ENCODE measurements at places on chromosomes 13 and 19.
A peak's percentile ranks its signal among the peaks of the same experiment; 100 is the strongest.

GRCh38 chr13:42494157-42494556 lies 79.8 kb upstream of the TNFSF11 start:
- DNase-seq, result no peak

DNA sequence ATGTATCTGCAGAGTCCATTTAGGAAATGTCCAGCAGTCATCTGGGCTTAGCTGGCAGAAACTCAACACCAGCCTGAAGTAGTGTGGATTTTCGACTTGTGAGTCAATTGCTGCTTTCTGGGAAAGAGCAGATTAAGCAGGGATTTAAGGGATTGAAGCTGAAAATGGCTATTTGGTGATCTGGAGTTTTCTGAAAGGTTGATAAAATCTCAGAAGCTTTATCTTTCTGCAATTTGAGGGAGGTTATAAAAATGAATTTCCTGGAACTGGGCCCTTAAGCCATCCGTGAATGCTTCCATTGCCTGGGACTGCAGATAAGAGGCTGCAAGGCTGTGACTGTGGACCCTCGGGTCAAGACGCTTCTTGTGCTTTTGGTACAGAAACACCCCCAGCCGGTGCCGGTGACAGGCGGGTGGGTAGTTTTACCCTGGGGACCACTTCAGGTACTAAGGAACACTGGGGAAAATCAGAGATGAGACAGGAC lies 61.5 kb downstream of the COL4A1 start:
- no peak for DNase-seq

- DNase-seq, result no peak
Observed at GRCh38 chr13:47499358-47500150, 501.5 kb downstream of the SUCLA2 start.

DNA sequence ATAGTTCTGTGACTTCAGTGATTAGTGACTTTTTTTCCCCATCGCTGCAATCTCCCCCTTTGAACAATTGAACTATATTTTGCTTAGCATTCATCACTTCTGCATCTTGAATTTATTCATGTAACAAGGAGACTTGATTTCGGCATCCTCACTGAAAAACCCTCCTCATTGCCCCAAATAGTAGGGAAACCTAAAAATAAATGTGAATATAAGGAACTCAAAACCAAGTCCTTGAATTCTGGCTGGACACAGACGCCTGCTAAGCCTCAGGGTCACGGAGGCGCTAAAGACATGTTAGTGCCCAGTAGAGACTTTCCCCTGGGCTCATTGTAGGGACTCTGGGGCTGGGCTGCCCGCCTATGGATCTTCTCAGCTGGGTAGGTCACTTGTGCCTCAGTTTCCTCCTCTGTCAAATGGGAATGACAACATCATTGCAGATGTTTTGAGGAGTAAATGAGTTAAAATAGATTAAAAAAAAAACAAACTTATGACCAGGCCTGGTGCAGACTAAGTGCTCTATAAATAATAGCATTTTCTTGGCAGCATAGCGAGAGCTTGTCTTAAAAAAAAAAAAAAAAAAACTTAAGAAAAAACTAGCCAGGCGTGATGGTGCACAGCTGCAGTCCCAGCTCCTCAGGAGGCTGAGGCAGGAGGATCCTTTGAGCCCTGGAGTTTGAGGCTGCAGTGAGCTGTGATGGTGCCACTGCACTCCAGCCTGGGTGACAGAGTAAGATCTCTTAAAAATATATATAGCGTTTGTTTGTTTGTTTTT lies 1.8 kb upstream of the ADGRE5 start:
- no peak for DNase-seq

- no peak for DNase-seq
Observed at GRCh38 chr13:74751739-74752138, 617.5 kb upstream of the KLF12 start.

GRCh38 chr13:113087923-113088690 lies 17.5 kb upstream of the F7 start:
- DNase-seq, result no peak

DNA sequence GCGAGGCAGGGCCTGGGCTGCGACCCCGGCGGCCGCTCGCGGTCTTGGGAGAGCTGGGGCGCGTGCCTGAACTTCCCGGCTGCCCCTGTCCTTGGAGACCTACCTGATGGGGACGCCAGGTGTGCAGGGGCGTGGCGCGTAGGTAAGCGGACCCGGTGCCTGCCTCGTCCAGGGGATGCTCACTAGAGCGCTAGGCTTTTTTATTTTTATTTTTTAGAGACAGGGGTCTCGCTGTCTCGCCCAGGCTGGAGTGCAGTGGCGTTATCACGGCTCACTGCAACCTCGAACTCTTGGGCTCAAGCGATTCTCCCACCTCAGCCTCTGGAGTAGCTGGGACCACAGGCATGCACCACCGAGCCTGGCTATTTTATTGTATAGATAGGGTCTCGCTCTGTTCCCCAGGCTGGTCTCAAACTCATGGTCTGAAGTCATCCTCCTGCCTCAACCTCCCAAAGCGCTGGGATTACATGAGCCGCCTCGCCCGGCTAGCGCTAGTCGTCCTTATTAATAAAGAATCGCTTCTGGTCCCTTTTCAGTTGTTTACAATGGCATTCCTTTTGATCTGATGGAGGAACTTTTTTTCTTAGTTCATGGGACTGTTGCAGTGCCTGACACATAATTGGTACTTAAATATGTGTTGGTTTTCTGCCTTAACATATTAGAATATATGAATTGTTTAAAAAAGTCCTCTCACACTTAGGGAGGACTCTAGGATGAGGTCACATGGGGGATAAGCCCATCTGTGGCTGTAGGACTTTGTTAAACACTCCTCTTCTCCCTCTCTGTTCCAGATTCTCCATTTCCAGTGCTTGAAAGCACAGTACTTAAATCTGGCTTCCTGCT lies 812 bp downstream of the DPY19L3 start:
- DNase-seq, result no peak

GRCh38 chr13:79226938-79227337 lies 179.1 kb downstream of the RBM26 start:
- no peak for DNase-seq

DNA sequence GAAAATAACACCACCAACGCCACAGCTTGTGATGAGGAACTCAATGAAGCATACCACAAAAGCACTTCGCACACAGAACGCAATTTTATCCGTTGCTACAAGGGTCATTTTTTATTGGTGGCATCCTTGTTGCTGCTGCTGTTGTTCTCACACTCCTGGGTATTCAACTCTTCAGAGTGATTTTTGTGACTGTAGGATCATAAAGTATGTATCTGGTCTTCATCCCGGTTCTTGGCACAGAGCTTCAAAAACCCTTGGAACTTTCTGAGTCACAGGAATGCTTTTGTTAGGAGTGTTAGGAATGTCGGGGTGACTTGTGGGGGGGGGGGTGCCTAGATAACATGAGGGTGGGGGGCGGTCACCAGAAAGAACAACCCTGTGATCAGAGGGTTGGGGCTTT lies 108.4 kb downstream of the ZNF557 start:
- DNase-seq, result no peak

GRCh38 chr19:19461306-19461670 lies 54.1 kb downstream of the TSSK6 start:
- no peak for DNase-seq

- no peak for DNase-seq
Observed at GRCh38 chr13:42270857-42271215, 1.1 kb upstream of the AKAP11 start.

DNA sequence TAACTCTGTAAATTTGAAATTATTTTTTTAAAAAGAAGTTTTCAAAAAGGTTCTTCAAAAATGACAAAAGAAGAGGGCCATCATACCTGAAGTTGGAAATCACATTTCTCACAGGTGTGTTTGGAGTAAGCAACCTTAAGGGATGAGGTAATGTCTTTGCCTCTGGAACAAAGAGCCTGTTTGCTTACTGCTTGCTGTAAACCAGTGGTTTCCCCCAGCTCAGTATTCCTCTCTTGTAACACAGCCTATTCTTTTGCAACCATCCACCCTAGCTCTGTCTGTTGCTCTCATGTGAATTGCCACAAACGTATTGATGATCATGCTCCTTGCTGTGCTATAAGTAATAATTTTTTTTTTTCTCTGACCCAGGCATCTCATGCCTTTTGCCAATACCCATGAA lies 38.1 kb downstream of the UCHL3 start:
- no peak for DNase-seq

DNA sequence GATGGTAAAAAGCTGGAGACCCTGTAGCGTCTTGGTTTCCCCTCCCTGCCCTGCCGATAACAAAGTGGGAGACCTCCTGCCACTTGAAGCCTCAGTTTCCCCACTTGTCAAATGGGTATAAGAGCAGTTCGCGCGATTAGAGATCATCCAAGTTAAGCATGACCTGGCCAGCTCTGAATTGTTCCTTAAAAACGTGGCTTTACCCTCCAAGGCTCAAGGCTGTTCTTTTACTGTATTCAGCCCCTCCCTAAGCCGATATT lies 421 bp downstream of the TNPO2 start:
- no peak for DNase-seq

GRCh38 chr19:58196901-58197616 lies 14.2 kb downstream of the ZNF274 start:
- no peak for DNase-seq

DNA sequence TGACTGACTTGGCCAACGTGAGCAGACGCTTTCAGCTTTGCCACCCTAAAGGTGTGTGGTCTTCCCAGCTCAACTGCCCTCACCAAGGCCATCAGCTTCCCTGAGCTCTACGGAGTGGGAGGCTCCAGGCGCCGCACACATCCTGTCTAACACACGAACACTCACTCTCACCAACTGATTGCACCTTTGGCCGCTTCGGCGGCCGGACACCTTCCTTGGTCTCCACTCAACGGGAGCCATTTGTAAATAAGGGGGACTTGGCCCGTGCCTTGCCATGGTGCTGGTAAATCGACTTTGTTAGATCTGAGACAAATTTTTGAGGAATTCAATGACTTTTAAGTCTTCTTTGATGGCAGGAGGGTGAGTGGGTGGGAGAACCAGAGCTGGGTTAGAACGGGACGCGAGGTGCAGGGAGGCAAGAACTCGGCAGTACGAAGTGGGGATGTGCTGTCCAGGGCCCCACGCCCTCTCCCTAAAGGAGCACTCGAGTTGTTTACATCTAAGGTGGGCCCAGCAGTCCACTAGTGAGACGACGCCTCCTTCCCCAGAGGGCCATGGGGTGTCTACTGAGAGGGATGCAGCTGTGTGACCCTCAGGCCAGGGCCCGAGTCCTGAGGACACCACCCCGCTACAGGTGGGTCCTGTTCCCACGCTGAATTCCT lies 4.4 kb downstream of the C13orf46 start:
- DNase-seq, result no peak

- no peak for DNase-seq
Observed at GRCh38 chr13:71770710-71771109, 96.3 kb downstream of the DACH1 start.

- DNase-seq, result no peak
Observed at GRCh38 chr19:51096473-51097165, 11.6 kb downstream of the CTU1 start.

DNA sequence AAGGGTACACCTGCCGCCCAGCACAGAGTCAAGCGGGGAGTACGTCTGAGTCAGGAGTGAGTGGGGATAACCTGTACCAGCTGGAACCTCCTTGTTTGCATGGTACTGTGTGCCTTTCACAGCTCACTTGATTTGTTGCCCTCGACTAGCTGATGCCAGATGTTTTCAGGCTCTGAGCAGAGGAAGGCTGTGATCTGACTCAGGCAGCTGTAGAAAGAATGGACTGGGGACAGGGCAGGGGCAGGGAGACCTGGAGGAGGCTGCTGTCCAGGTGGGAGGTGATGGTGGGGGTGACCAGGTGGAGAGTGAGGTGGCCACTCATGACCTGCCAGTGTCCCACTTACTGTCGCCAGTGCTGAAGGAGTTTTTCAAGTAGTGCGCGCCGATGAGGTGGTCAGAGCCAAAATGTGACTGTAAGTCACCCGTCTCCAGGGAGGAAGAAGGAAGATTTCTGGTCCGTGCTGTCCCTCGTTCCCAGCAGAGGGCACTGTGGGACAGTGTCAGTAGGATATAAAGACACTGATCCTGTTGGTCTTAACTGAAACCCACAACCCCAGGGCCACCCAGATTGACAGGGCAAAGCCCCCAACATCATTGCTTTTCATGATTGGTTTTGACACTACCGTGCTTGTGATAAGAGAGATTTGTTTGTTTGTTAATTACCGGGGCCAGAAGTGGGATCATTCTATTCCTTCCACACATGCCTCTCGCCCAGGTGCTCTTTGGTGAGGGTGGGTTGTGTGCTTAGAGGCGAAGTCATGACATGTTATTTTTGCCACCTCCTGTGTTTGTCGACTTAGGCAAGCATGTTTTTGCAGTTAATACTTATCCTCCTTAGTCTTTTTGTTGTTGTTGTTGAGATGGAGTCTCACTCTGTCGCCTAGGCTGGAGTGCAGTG lies 128.4 kb downstream of the DPF1 start:
- peak; percentile 41 for DNase-seq

Measured in amygdala (tissue), 56 donors.